ENCODE measurements at places on chromosomes 12 and 14.
A peak's percentile ranks its signal among the peaks of the same experiment; 100 is the strongest.

DNA sequence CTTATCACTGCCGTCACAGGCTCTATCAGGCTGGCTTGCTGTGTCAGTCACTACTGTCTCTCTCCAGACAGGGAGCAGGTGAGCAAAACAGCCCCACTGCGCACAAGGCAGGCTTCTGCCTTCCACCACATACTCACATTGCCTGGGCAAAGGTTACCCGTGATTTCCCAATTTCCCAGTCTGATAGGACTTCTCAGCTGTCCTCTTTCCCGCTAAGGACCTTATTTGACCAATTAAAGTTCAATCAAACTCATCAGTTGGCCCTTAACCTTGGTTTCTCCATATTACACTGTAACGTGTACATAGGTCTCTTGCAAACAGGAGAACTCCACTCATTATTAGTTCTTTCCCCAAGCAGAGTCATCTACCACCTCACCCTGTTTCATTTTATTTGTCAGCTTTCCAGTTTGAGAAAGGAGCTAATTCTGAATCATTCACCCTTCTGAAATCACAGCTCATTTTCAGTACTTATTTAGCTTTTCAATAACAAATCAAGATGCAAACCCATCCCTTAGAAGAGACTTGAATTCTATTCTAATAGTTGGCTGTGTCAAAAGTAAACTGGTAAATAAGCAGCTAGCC is 170.8 kb downstream of the ESR2 start:
- no peak for DNase-seq

DNA sequence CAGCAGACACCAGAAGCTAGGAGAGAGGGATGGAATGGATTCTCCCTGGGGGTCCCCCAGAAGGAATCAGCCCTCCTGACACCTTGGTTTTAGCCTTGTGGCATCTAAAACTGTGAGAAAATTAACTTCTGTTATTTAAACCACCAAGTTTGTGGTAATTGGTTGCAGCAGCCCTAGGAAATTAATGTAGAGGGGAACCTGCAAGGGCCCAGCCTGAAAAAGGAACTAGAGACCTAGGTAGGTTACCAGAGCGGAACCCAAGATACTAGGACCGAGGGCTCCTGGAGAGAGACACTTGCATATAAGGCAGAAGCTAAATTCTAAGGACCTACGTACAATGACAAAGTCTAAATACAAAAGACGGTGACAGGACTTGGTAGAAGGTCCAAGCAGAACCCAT is 8.1 kb upstream of the DENND5B start:
- DNase-seq, result no peak

- peak; percentile 30 for DNase-seq
Observed at GRCh38 chr14:86430853-86431252, 900.9 kb downstream of the FLRT2 start.

DNA sequence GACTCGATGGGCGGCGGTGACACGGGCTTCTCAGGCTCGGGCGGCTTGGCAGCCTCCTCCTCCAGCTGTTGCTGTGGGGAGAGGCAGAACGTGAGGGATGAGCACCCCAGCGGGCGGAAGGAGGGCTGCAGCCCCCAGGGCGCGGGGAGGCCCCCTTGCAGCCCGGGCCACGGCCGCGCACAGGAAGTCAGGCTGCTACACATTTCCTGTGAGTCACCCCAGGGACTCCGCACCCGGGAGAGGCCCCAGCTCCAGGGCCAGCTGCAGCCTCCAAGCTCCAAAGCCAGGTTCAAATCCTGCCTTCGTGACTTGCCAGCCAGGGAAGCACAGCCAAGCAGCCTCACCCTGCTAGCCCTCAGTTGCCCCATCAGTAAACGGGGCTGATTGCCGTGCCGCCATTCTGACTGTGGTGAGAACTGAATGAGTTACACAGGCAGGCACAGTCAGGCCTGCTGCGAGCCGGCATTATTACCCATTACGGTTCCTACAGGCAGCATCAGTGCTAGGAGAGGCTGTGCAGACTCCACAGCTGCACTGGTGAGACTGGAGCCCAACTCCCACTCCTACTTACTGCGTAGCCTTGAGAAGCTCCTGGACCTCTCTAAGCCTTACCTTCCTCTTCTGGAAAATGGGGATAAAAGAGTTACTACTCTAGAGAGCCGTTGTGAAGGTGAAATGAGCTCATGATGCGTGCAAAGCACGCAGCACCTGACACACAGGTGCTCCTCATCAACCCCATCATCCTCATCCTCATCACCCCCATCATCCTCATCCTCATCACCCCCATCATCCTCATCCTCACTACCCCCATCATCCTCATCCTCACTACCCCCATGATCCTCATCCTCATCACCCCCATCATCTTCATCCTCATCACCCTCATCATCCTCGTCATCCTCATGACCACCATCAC is 100.9 kb downstream of the NCOR2 start:
- peak; percentile 42 for DNase-seq

DNA sequence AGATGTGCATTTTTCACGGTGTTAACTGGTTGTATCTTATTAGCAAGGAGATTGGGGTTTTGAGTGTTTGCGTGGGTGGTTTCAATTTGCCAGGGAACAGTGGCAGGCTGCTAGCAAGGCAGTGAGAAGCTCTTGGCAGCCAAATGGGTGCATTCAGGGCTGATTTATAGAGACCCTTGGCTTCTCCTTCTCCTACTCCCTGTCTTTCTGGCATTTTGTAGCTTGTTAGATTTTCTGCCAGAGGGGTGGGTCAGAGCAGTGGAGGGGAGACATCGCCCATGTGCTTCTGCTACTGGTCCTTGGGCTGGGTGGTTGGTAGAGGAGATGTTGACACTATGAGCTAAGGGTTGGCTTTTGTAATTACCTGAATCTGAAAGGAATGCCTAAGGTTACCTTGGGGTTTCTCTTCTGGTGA is 9.6 kb downstream of the CALM1 start:
- no peak for DNase-seq

DNA sequence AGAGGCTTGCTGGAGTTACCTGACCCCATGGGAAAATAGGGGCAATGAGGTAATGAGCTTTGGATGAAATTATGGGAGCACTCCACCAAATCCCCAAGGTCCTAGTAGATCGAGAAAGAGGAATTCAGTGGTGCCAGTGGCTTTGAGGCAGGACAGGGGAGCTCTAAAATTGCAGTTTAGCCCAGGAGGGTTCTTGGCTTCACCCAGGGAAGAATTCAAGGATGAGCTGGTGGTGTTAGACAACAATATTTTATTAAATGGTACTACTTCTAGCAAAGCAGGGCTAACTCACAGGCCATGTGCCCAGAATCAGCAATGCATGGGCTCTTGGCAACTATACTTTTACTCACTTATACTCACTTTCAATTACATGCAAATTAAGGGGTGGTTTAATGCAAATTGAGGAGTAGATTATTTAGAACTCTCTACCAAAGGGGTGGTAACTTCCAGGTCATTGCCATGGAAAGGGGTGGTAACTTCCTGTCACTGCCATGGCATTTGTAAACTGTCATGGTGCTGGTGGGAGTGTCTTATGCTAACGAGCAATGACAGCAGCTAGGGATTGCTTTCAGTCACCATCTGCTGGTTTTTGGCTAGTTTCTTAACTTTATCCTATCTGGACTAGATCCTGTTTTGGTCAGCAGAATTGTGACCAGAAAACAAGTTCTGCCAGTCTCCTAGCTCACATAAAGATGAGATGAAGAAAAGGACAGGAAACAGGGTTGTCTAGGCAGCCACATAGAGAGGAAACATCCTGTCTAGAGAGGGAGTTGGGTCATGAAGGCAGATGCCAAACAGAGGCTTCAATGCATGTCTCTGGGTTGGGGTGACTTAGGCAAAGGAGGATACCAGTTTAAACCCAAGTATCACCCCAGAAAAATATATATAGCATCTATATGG is 64.7 kb downstream of the ZNF641 start:
- DNase-seq, result no peak

DNA sequence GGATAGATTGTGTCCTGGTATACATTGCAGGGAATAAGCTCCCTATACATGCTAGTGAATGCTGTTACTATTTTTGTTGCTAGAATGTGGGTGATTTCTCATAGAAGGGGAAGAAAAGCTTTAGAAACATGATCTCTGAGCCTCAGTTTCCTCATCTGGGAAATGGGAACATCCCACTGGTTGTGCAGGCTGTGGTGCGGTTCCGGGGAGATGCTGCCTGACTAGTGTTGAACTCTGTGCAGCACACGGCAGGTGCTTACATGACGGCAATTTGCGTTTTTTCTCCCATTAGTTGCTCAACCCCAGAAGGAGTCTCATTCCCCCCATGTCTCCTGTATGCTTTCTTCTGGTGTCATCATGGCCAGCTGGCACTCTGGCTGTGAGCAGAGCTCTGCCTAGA is 32.9 kb downstream of the FOXN4 start:
- no peak for DNase-seq

- DNase-seq, result no peak
Observed at GRCh38 chr12:5505751-5506150, 73.8 kb downstream of the NTF3 start.

- peak; percentile 42 for DNase-seq
Observed at GRCh38 chr14:77186911-77187648, 5.5 kb downstream of the TMEM63C start.

GRCh38 chr14:85607651-85608081 is 77.7 kb downstream of the FLRT2 start:
- DNase-seq, result peak; percentile 82

GRCh38 chr12:31773223-31773750 is 44.5 kb upstream of the AMN1 start:
- DNase-seq, result no peak

DNA sequence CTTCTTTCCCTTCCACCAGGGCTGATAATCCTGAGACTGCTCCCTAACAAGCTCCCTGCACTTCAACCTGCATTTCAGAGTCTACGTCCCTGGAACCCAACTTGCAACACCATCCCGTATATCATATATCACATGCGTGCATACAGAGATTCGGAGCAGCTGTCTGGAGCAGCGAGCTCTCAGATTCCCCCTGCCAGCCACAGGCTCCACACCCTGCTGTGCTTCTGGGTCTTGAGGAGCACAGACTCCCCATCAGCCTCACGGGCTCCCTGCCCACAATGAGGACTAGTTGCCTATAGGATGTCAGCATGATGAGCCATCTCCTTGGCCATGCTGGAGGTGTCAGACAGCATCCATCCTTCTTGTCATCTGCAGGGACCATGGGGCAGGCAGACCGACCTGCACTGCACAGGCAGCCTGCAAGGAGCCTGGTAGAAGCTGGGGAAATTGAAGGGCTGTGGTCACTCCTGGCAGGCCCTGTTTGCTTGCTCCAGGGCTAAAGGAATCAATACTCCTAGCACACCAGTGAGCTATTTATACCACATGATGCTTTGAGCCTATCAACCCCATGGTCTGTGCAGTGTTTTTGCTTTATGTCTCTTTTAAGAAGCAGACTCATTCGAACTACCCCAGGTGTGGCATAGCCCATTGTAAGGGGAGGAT is 19.6 kb upstream of the HDAC7 start:
- peak; percentile 46 for DNase-seq

DNA sequence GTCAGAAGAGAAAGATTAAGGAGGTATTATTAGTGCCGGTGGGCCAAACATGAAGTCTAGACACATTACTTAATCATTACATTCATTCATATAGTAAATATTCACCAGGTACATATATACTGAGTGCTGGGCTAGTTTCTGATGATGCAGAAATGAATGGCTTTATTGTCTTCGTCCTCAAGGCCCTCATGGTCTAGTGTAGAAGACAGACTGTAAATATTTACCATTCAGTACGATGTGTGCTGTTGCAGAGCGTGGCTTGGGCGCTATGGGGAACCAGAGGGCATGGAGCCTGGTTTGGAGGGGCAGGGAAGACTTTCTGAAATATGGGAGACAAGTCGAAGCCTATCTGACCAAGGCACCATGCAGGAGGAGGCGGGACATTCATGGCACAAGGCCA is 37.0 kb upstream of the TCL1B start:
- DNase-seq, result no peak

GRCh38 chr12:77667101-77667500 is 163.6 kb upstream of the NAV3 start:
- DNase-seq, result peak; percentile 70

GRCh38 chr14:79587875-79588274 is 623.4 kb downstream of the DIO2 start:
- no peak for DNase-seq

DNA sequence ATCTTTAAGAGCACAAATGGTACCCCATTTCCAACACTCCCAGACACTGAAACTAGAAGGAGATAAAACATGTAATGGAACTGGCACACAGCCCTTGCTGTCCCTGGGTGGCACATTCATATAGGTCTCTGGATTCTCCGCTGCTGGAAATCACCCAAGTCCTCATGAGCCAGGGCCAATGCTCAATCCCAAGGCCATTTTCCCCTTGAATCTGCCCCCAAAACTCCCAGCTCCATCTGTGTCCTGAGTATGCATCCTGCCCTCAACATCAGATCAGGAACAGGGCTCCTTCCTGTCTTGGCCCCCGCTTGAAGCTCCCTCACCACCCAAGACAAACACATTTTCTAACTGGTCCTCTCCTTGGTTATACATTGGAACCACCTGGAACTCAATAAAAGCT is 24.6 kb downstream of the KRT76 start:
- no peak for DNase-seq

DNA sequence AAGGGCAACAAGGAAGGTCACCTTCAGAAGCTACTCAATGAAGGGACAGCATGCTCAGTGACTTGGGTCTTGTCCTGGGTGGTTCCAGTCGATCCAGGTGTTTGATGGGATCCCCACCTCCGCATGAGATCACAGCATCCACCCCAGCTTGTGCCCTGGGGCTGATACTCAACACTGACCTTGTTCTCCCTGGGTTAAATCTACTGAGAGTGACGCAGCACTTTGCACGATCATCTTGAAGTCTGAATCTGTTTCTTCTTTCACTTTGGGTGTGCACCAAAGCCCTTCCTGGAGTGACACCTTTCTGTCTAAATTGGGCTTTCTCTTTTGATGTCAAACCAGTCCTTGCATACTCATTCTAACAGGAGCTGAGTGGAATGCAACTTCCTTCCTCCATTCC is 13.8 kb downstream of the NOS1 start:
- DNase-seq, result no peak

DNA sequence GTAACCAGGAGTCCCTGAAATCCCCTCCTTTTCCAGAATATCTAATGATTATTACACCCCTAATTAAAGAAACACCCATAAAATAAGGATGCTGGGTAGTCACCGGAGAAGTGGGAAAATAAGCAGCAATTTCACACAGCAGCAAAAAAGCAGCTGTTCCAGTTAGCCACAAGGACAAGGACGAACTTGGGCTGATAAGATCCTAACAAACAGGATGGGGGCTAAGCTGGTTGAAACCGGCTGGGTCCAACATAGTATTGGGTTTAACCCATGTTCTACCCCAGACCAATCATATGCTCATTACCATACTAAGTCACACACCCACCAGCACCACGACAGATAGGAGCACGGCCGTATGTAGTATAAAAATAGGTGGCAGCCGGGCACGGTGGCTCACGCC is 100.7 kb downstream of the RPL10L start:
- no peak for DNase-seq

- no peak for DNase-seq
Observed at GRCh38 chr12:41361738-41362137, 173.6 kb downstream of the PDZRN4 start.

Data from fibroblast of skin of right biceps (primary cell).